Lung (tissue), 17 donors: ENCODE measurements at places on chromosomes 2 and 18. TPM values are rescaled to one million over a fixed set of nuclear protein-coding genes. Genes with fewer than 3 reads are reported as not detected.

Gene LRRC30
- not detected for total RNA-seq

Gene RAB27B
- 8.2 TPM for total RNA-seq

Gene CRYGC
- not detected for total RNA-seq

Gene IGFBP2
- 104 TPM for total RNA-seq

Gene TSGA10
- total RNA-seq = 37.3 TPM

Gene DPP4
- total RNA-seq = 51.6 TPM

Gene DAPL1
- total RNA-seq = not detected

Gene FBXO48
- 1.3 TPM for total RNA-seq

Gene KRTCAP3
- 37.9 TPM for total RNA-seq

Gene AMER3
- total RNA-seq = 0.74 TPM

Gene CD207
- total RNA-seq = 0.86 TPM

Gene NEB
- 0.83 TPM for total RNA-seq

Gene GLI2
- 5.8 TPM for total RNA-seq

Gene PRKAG3
- not detected for total RNA-seq

Gene TNFAIP6
- 10.7 TPM for total RNA-seq

Gene BUB1
- total RNA-seq = 12.4 TPM

Gene TACR1
- total RNA-seq = 0.63 TPM

Gene ZAP70
- 5.6 TPM for total RNA-seq

Gene CROCC2
- 17.4 TPM for total RNA-seq

Gene TMEM200C
- total RNA-seq = 1.3 TPM

Gene WNT6
- total RNA-seq = 0.40 TPM

Gene RAX
- not detected for total RNA-seq

Gene GALNT5
- 35.9 TPM for total RNA-seq

Gene DYNAP
- total RNA-seq = not detected

Gene KIAA2012
- total RNA-seq = 5.3 TPM

Gene ME2
- 52.0 TPM for total RNA-seq

Gene CEBPZ
- 51.3 TPM for total RNA-seq

Gene AQP4
- total RNA-seq = 490 TPM

Gene ITGA4
- 71.0 TPM for total RNA-seq

Gene EFR3B
- 6.1 TPM for total RNA-seq

Gene CD28
- total RNA-seq = 3.0 TPM

Gene MYOM1
- 1.7 TPM for total RNA-seq

Gene STPG4
- 1.0 TPM for total RNA-seq

Gene TP53I3
- total RNA-seq = 35.7 TPM

Gene SLC14A1
- total RNA-seq = 1.7 TPM

Gene PDCD1
- total RNA-seq = 0.97 TPM

Gene CFC1B
- 0.18 TPM for total RNA-seq

Gene GPAT2
- total RNA-seq = 4.4 TPM

Gene CTLA4
- 3.9 TPM for total RNA-seq

Gene ANKRD30B
- total RNA-seq = not detected

Gene MCM6
- total RNA-seq = 13.5 TPM

Gene CCDC74A
- 13.7 TPM for total RNA-seq

Gene GREB1
- total RNA-seq = 2.9 TPM

Gene ONECUT2
- not detected for total RNA-seq

Gene MC5R
- total RNA-seq = not detected

Gene NETO1
- total RNA-seq = not detected

Gene AFF3
- 24.3 TPM for total RNA-seq

Gene CREG2
- total RNA-seq = not detected

Gene FAM117B
- total RNA-seq = 19.9 TPM

Gene CLEC4F
- total RNA-seq = 0.58 TPM

Gene CNOT9
- 37.7 TPM for total RNA-seq

Gene IL36A
- not detected for total RNA-seq

Gene STON1
- 35.2 TPM for total RNA-seq

Gene GRB14
- total RNA-seq = 4.8 TPM

Gene STARD6
- total RNA-seq = not detected

Gene ACSL3
- 154 TPM for total RNA-seq

Gene LCLAT1
- total RNA-seq = 18.9 TPM
